ENCODE measurements at places on chromosomes 2 and 18.

DNA sequence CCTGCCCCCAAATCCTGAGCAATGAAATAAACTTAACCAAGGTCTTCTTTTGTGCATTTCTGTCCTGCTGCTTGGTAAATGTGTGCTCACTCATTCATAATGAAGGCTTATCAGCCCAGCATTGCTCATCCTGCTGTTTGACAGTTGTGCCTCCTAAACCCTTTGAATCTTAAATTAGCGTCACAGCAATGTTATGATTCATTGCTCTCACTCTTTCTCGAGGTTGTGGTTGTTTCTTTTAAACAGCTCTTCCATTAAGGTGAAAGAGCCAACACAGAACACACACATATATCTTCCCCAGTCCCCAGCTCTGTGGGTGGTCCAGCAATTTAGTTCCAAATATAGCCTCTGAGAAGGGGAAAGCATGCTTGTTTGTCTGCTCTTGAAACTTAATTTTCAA lies 84.0 kb downstream of the EVA1A start:
- H3K4me1 ChIP-seq, result no peaks in the 10 kb centered on the region
- no peak for DNase-seq
- no peaks in the 10 kb centered on the region for H3K36me3 ChIP-seq
- peaks cover 5% of the 10 kb centered on the region for H3K27me3 ChIP-seq

DNA sequence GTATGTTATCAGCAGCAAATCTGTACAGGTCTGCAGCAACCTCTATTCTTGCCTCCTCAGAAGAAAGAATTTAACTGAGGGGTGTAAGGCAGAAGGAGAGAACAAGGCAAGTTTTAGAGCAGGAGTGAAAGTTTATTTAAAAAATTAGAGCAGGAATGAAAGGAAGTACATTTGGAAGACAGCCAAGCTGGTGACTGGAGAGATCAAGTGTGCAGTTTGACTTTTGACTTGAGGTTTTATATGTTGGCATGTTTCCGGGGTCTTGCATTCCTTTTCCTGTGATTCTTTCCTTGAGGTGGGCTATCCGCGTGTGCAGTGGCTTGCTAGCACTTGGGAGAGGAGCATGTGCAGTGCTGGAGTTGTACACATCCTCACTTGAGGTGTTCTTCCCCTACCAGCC lies 16.5 kb upstream of the CERS6 start:
- no peak overlapping the region for H3K4me3 ChIP-seq
- H3K27ac ChIP-seq, result no peak overlapping the region
- DNase-seq, result no peak
- no peaks in the 10 kb centered on the region for H3K27me3 ChIP-seq

GRCh38 chr2:176085120-176085788 lies 1.5 kb upstream of the EVX2 start:
- no peak overlapping the region for H3K27ac ChIP-seq
- peaks cover 45% of the 10 kb centered on the region for H3K27me3 ChIP-seq
- DNase-seq, result no peak
- H3K36me3 ChIP-seq, result peaks cover 11% of the 10 kb centered on the region
- H3K4me1 ChIP-seq, result peaks cover 4% of the 10 kb centered on the region

DNA sequence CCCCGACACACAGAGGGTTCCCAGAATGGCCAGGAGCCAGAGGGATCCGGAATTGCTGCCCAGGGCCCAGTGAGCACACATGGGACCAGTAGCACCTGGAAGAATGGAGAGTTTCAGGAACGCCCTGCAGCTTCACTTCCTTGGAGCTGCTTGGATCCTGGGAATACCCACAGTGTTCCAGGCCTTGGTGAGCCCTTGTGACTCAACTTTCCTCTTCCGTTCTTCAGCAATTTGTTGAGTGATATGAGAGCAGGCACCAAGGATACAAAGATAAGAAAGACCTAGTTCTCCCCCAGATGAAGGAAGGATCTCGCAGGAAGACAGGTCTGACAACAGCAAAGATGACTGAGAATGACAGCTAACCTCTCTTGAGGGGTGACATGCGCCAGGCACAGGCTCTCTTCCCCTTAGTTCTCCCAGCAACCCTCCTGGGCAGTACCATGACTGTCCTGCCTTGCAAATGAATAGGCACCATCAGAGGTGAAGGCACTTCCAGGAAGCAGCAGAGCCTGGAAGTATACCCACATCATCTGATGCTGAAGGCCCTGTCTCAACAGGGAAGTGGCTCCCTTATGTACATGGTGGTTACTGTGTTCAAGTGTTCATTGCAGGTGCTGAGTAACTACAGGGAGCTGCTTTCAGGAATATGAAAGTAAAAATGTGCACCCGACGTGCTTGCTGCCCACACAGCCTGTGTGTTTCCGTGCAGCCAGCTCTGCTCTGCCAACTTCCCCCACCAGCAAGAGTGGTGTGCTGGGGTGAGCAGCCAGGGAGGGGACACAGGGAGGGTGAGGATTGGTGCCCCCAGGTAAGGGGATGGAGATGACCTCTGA lies 116.2 kb downstream of the STPG4 start:
- H3K4me1 ChIP-seq, result peaks cover 3% of the 10 kb centered on the region
- no peaks in the 10 kb centered on the region for H3K36me3 ChIP-seq
- no peak overlapping the region for H3K4me3 ChIP-seq

DNA sequence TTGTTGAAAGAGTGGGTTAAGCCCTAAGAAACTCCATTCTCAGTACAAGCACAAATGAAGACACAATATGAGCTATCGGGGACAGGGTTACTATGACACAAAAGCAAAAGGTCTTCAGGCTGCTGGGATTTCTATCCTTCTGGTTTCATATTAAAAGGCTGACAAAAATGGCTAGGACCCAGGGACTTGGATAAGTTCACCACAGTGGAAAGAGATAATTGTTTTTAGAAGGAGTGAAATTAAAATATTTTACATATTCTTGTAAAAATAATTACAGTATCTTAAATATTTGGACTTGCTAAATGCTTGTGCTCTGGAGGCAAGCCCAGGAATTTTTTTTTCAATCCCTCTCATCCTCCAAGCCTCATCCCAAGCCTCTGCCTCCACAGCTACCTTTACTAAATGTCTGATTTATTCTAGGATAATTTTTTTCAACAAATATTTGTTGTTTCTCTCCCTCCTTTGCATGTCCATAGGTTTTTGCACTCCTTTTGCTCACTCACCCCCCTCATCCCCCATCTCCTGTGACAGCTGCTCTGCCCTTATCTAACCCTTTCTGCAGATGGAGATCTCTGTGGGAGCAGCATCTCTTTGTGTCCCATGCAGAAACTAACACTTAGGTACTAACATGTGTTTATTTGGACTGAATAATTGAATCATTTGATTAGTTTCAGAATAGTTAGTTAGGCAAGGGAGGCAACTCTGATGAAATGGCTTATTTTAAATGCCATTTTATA lies 47.8 kb upstream of the NABP1 start:
- no peak for DNase-seq
- H3K4me1 ChIP-seq, result peaks cover 4% of the 10 kb centered on the region
- H3K27me3 ChIP-seq, result no peaks in the 10 kb centered on the region

DNA sequence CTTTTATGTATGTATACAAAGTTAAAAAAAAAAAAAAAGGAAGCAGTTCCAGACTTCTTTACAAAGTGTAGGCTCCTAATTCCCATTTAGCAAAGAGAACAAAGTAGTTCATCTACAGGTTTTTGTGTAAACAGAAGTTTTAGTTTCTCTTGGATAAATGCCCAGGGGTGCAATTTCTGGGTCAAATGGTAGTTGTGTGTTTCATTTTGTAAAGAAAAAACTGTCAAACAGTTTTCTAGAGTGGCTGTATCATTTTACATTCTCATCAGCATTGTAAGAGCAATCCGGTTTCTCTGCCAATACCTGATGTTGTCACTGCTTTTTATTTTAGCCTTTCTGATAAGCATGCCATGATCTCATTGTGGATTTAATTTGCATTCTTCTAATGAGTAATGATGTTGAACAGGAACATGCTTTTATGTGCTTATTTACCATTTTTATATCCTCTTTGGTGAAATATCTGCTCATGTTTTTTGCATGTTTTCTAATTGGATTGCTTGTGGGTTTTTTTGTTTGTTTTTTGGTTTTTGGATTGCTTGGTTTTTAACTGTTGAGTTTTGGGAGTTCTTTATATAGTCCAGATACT lies 16.6 kb upstream of the PSME4 start:
- H3K4me3 ChIP-seq, result no peak overlapping the region
- peaks cover 10% of the 10 kb centered on the region for H3K36me3 ChIP-seq
- no peak for DNase-seq
- H3K27me3 ChIP-seq, result no peaks in the 10 kb centered on the region

DNA sequence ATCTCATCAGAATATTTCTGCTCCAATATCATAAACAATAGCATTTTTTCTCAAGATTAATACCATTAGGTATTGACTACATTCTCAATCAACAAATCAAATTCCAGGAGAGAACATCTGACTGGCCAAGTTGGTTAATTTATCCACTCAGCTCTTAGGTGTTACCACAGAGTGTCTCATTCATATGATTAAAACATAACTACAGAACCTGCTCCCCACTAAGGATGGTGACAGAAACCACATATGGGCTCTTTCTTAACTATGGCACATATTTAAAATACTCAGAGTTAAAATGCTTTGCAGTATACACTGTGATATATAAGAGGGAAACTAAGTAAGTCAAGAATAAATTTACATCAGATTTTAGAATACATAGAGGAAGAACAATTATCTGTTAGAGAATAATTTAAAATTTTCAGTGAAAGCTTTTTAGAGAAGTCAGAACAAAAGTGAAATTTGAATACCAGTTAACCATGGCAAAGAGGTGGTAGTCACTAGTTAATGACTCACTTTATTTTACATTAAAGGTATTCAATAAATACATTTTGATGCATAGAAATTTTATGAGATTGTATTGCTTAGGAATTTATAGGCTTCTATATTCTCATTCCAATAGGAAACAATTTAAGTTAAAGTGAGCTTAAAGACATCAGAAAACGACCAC lies 1120.8 kb upstream of the TMEFF2 start:
- no peaks in the 10 kb centered on the region for H3K4me1 ChIP-seq
- no peak overlapping the region for H3K27ac ChIP-seq
- DNase-seq, result no peak
- H3K27me3 ChIP-seq, result no peaks in the 10 kb centered on the region

DNA sequence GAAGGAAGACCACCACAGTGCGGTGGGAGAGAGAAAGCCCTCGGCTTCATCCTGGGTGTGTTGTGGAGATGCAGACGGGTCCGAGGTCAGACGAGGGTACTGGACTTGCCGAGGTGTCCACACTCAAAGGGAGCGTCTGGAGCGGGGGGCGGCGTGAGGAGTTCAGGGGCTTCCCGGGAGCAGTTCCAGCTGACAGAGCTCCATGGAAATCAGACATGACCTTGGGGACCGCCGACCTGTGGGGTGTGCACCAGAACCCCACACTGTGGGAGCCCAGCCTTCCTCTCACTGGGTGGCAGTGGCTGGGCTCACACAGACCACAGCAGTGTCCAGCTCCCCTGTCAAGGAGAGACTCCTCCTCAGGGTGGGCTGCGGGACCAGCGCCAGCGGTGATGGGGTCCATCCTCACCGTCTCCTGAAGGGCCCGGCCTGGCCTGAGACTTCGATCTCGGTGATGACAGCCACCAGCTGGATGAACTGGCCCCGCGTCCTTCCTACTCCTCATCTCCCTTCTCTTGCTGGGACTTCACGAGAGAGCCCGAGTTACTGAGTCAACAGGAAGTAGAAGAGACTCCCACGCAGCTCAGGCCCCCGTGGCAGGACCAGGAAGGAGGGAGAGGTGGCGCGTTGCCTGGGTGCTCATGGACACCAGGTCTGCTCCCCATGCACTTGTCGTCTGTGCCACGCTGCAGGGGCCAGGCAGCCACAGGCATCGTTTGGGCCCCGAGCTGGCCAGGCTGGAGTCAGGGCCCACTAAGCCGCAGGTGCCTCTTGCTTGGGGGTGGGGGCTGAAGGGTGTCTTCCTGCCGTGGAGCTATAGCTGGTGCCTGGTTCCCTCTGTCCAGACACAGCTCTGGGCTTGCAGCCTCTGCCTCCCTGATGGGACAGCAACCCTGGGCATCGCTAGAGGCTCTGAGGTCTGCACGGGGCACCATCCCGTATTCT lies 101.9 kb upstream of the CTDP1 start:
- no peaks in the 10 kb centered on the region for H3K27me3 ChIP-seq
- H3K4me3 ChIP-seq, result no peak overlapping the region
- no peak overlapping the region for H3K27ac ChIP-seq
- peaks cover 3% of the 10 kb centered on the region for H3K36me3 ChIP-seq
- peaks cover 15% of the 10 kb centered on the region for H3K4me1 ChIP-seq

DNA sequence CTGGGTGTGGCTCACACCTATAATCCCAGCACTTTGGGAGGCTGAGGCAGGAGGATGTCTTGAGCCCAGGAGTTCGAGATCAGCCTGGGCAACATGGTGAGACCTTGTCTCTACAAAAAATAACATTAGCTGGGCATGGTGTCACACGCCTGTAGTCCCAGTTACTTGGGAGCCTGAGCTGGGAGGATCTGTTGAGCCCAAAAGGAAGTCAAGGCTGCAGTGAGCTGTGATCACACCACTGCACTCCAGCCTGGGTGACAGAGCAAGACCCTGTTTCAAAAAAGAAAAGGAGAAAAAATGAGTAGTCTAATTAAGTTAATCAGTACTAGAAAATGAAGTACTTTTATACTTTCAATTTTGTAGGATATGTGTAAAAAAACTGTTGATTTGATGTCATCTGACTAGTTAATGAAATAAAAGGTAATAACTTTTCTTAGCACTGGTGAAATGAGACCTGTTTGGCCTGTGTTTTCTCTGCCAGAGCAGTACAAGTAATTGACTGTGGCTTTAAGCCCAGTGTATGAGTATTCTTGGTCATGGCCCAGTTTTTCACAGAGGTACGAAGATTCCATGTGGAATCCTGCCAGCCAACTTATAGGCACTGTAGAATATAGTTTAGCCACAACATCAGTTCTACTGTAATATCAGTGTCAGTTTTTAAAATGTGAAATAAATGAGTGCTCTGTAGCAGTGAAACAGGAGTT lies 35.8 kb downstream of the MFSD6 start:
- peak overlapping the region; percentile 49 for H3K4me3 ChIP-seq
- peak overlapping the region; percentile 50 for H3K27ac ChIP-seq
- no peaks in the 10 kb centered on the region for H3K36me3 ChIP-seq
- peaks cover 87% of the 10 kb centered on the region for H3K4me1 ChIP-seq

DNA sequence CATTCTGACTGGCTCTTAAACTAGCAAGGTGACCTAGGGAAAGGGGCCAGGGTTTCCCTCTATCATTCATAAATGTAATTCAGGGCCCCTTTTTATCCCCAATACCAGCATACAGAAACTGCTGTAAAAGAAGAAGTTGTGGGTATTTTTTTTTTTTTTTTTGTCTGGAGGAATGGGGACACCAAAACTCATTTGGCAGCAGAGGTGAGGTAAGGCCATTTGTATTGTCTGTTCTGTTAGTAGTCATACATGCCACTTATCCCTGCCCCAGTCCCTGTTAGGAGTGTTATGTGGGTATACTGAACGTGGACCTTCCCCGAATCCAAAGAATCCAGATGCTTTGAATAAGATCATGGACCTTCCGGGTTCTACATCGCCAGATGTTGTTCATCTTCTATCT lies 1.7 kb downstream of the SEPTIN2 start:
- no peaks in the 10 kb centered on the region for H3K27me3 ChIP-seq
- H3K4me3 ChIP-seq, result peak overlapping the region; percentile 100
- peaks cover 77% of the 10 kb centered on the region for H3K4me1 ChIP-seq
- DNase-seq, result no peak
